Anterior cingulate cortex (tissue), 58 donors: ENCODE measurements at places on chromosomes 6 and 20.
A peak's percentile ranks its signal among the peaks of the same experiment; 100 is the strongest.

- DNase-seq: no peak
Measured at GRCh38 chr6:53107091-53107490, 41.5 kb downstream of the GCM1 start.

DNA sequence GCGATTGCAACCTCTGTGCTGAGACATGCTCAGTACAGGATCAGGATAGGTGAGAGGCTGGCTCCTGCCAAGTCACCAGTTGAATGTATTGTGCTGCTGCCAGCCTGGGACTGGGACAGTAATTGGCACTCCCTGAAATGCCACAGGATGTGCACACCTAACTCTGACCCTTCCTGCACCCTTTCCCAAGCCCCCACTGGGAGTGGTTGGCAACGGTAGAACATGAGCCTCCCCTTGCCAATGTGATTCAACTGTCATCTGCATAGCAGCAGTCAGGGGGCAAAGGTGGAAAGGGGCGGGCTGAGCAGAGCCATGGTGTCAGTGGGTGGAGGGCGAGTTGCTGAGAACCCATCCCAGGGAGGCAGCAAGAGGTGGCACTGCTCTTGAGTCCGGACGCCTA is 15.4 kb downstream of the SPINT3 start:
- DNase-seq: no peak

DNA sequence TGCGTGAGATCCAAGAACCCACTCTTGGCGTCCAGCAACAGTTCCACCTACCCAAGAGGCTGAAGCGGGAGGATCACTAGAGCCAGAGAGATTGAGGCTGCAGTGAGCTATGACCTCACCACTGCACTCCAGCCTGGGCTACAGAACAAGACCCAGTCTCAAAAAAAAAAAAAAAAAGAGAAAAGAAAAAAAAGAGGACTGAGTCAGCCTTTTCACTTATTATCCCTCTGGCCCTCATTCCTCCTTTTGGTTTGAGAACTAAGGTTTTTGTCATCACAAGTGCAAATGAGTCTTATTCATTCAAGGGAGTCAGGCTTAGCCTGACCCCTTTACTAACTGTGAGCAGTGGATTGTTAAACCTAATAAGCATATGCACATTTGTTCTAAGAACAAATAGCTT is 37.9 kb upstream of the JARID2 start:
- DNase-seq: no peak

GRCh38 chr20:34251619-34252018 is 10.4 kb downstream of the ASIP start:
- no peak for DNase-seq

- DNase-seq: no peak
Measured at GRCh38 chr6:32689531-32690501, 23.4 kb upstream of the HLA-DQB1 start.

DNA sequence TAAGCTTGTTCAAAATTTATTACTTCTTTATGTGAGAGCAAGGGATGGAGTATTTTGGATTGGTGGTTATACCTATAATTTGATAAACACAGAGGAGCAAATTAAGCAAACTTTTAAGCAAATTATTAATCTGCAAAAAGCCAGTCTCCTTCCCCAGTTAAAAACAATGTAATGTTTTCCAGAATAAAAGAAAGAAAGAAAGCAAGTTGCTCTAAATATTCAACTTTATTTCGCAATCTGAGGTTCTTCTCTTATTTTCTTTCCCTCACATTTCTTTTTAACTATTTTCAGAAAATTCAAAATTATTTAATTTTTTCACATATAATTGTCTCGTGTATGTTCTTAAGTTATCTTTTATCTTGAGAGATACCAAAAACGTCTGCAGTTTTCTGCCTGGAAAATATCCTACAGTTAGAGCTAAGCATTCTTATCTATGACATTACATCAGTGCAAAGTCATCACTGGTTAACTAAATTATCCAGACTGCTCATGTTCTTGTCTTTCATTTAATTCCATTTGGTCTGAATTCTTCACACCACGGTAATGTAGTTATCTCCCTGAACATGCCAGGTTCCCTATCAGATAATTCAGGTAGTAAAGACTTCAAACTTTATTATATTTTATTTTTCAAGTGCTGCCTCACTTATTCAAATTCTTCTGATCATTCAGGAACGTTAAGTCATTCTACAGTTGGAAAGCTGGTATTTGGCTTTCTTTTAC is 3.3 kb upstream of the CNKSR3 start:
- DNase-seq: no peak

GRCh38 chr6:131692031-131692430 is 9.2 kb downstream of the OR2A4 start:
- no peak for DNase-seq

DNA sequence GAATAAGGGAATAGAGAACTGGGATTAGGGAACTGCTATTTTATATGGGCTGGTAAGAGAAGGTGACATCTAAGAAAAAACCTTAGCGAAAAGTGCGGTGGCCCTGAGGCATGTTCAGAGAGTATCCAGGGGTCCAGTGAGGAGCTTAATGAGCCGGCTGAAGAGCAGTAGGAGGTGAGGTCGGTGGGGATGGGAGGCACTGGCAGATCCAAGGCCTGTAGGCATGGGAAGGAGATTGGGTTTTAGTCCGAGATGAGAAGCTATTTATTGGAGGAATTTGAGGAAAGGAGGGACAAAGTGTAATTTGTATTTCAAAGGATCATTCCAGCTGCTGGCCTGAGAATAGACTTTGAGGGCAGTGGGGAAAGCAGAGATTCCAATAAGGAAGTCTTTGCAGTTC is 123.8 kb downstream of the QKI start:
- DNase-seq: no peak

GRCh38 chr6:30007132-30007764 is 53.8 kb upstream of the POLR1H start:
- no peak for DNase-seq

GRCh38 chr6:155126727-155127439 is 131.8 kb downstream of the TIAM2 start:
- DNase-seq: no peak

DNA sequence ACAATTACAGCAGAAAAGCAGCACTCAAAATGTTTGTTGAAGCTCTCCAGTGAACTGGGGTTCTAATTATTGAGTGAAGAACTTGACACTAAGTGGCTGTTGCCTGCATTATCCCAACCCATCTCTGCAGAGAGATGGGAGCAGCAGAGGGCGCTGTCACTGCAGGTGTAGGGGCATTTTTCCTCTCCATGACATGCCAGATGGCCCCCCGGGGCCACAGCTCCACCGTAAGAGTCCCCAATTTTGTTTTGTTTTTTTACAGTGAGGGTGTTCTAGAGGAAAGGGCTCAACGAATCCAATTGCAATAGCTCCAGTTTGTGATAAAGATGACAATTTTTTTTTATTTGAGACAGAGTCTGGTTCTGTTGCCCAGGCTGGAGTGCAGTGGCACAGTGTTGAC is 1.9 kb upstream of the FUCA2 start:
- DNase-seq: no peak

DNA sequence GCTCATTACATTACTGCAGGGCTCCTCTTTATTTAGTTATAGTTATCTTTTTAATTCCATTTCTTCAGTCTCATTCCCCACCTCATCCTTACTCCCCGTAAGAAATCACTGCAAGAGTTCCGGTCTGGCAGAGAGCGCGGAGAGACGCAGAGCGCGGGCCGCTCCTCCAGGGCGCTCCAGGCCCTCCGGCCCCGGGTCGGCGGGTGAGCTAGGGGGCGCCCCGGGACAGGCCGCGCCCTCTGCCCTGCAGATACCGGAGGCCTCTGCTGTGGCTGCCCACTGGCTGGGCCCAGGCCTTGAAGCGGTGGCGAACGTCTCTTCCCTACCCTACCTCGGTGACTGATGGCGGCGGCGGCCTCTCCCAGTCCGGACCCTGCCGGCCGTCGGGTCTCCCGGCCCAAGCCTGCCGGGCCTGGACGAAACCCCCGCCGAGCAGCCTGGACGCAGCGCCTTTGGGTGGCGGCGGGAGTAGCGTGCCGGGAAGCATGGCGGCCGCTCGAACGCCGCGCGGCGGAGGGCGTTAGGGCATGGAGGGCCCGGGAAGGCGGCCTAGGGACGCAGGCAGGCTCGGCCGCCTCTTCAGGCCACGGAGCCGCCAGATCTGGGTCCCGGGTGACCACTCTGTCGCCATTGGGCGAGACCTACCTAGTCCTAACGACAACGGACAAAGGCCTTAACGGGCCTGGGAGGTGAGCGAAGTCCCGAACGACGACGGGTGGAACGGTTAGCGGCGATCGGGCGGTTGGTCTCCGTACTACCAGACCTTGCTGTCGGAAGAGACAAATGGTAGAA is 16.4 kb upstream of the HMGN4 start:
- peak; percentile 46 for DNase-seq

GRCh38 chr20:49610691-49611538 is 43.0 kb upstream of the PTGIS start:
- DNase-seq: peak; percentile 31

DNA sequence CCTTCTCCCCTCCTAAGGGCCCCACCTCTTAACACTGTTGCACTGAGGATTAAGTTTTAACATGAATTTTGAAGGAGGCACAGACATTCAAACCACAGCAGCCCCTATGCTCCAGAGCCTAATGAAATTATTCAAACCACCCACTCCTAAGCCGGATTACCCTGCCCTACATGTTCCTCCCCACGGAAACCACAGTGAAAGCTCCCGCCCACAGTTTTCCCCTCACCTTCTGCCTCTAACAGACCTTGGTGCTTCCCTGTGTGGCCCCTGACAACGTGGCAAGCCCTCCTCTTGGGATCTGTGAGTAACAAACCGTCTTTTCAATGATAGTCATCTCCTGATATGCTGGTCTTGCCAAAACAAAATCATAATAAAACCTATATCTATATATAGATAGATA is 74.8 kb downstream of the RIN2 start:
- DNase-seq: no peak

GRCh38 chr6:117481926-117482239 is 591 bp upstream of the DCBLD1 start:
- DNase-seq: no peak

DNA sequence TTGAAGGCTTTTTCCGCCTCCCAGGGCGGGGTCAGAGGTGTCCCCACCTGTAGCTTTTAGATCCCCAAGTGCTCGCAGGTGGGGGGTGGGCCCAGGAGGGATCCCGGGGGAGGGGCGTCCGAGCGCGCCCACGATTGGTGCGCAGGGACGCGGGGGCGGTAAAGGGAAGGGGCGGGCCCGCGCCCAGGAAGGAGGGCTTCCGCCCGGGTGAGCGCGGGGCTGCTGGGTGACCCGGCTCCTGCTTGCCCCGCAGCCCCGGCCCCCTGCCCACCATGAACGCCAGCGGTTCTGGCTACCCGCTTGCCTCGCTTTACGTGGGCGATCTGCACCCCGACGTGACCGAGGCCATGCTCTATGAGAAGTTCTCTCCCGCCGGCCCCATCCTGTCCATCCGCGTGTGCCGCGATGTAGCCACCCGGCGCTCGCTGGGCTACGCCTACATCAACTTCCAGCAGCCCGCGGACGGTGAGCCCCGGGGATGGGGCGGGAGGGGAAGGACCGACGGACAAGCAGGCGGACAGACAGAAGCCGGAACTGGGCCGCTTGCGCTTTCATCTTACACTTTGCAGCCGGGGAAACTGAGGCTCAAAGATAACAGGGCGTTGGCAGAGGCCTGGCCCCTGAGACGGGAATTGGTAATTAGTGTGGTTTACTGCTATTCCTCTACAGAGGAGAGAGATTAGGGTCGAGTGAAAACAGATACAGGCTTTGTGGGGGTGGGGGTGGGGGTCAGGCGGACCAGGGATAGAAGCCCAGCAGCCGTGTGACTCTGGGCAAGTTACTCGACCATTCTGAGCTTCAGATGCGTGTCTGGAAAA is at the start of gene PABPC1L:
Gene PABPC1L (plus strand): TSS at position 189 of the 818 bp plus-strand sequence. CDS start 84 bp downstream, at position 273.
- peak; percentile 24 for DNase-seq

GRCh38 chr6:129849456-129849855 is 11.7 kb downstream of the TMEM244 start:
- no peak for DNase-seq

GRCh38 chr6:63975699-63976098 is 340.1 kb downstream of the PHF3 start:
- DNase-seq: no peak

- no peak for DNase-seq
Measured at GRCh38 chr6:24574809-24575208, 71.2 kb downstream of the KIAA0319 start.

GRCh38 chr6:148307405-148307804 is 35.2 kb upstream of the SASH1 start:
- DNase-seq: no peak

DNA sequence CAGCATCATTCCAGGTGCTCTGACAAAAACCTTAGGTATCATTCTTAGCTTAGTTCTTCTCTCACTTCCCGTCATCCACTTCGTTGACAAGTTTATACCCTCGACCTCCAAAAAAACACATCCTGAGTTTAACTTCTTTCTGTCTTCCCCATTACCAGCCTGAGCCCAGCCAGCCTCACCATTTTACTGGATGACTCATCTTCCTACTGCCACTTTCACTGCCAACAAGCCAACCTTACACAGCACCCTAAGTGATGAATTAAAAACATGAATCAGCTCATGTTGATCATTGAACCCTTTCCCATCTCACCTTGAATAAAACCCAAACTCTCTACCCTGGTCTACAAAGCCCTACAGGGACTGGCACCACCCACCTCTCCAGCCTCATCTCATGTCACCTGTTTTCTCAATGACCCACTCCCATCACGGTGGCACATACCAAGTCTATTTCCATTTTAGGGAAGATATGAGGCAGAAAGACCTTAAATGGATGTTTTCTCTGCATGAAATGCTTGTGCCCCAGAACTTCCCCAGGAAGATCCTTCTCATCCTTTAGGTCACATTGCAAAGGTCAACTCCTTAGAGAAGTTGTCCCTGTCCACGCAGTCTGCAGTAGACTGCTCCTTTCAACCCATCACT is 9.9 kb upstream of the UST start:
- DNase-seq: no peak

- DNase-seq: no peak
Measured at GRCh38 chr6:45433533-45434380, 56.0 kb upstream of the SUPT3H start.

DNA sequence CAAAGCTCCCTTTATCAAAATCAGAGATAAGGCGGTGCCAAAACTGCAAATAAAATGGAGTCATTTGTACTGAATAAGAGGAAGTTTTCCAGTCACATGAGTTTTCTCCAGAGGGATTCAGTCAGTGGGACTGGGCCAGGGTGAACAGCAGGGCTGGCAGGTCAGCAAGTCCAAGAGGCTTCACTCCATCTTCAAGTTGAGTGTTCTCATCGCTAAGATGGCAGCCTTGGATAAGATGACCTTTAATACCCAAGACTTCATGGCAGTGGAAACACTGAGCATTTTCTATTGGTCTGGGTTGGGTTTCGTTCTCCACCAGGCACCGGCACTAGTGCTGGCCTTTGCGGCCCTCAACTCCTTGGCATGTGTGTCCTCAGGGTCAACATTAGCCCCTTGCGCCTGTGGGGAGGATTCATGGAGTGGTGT is 29.3 kb upstream of the IGF2R start:
- DNase-seq: no peak

- DNase-seq: no peak
Measured at GRCh38 chr20:61704661-61705060, 361.0 kb downstream of the TAF4 start.

GRCh38 chr6:66970373-66970772 is 1263.3 kb upstream of the EYS start:
- no peak for DNase-seq

- DNase-seq: no peak
Measured at GRCh38 chr6:141752677-141753076, 380.0 kb upstream of the GJE1 start.
